ENCODE measurements at places on chromosomes 5 and 9. TPM values are rescaled to one million over a fixed set of nuclear protein-coding genes. Genes with fewer than 3 reads are reported as not detected.

RICTOR gene
- 8.6 TPM for total RNA-seq

EHMT1 gene
- total RNA-seq, result 44.3 TPM

ANKRD20A1 gene
- 1.5 TPM for total RNA-seq

S1PR3 gene
- total RNA-seq, result 93.6 TPM

OR1Q1 gene
- not detected for total RNA-seq

TMEM252 gene
- not detected for total RNA-seq

F2RL2 gene
- 3.6 TPM for total RNA-seq

PCDHB7 gene
- total RNA-seq, result 0.03 TPM

ARHGEF37 gene
- 2.4 TPM for total RNA-seq

PCDHB3 gene
- total RNA-seq, result 0.02 TPM

GALNT12 gene
- 3.2 TPM for total RNA-seq

KLF9 gene
- total RNA-seq, result 3.7 TPM

OR2K2 gene
- total RNA-seq, result not detected

CYLC2 gene
- not detected for total RNA-seq

FOXB2 gene
- total RNA-seq, result not detected

ENTPD2 gene
- 4.7 TPM for total RNA-seq

IRX4 gene
- 0.34 TPM for total RNA-seq

DMRT3 gene
- not detected for total RNA-seq

ADAMTS2 gene
- 0.03 TPM for total RNA-seq

NMUR2 gene
- 0.08 TPM for total RNA-seq

PCDHB15 gene
- total RNA-seq, result 0.13 TPM

SLC24A2 gene
- total RNA-seq, result not detected

PRR16 gene
- total RNA-seq, result 0.05 TPM

SPATA31C2 gene
- total RNA-seq, result not detected

ARL14EPL gene
- total RNA-seq, result 0.11 TPM

PDE6A gene
- 0.22 TPM for total RNA-seq

FAM200C gene
- total RNA-seq, result 1.8 TPM

AP3B1 gene
- 28.4 TPM for total RNA-seq

PCDHGA7 gene
- total RNA-seq, result 0.74 TPM

ADGRV1 gene
- total RNA-seq, result 0.50 TPM

LVRN gene
- total RNA-seq, result 0.03 TPM

SPEF2 gene
- total RNA-seq, result 1.8 TPM

OLFM1 gene
- 9.6 TPM for total RNA-seq

KCNN2 gene
- 0.20 TPM for total RNA-seq

BARHL1 gene
- 0.03 TPM for total RNA-seq

Data from A549 treated with AZD2906 at 1 μM for 4 hours (cell line).